ENCODE measurements at places on chromosomes 6 and 20.
A peak's percentile ranks its signal among the peaks of the same experiment; 100 is the strongest.

GRCh38 chr6:165744555-165745228, 81.7 kb upstream of the PDE10A start:
- no peaks in the 10 kb centered on the region for H3K27me3 ChIP-seq
- no peaks in the 10 kb centered on the region for H3K4me1 ChIP-seq
- no peak overlapping the region for H3K4me3 ChIP-seq
- H3K36me3 ChIP-seq, result no peaks in the 10 kb centered on the region
- no peak overlapping the region for H3K27ac ChIP-seq

- H3K27ac ChIP-seq, result no peak overlapping the region
- H3K4me1 ChIP-seq, result no peaks in the 10 kb centered on the region
- H3K36me3 ChIP-seq, result no peaks in the 10 kb centered on the region
- DNase-seq, result no peak
- H3K4me3 ChIP-seq, result no peak overlapping the region
Measured at GRCh38 chr20:57573242-57573641, 12.3 kb downstream of the PCK1 start.

DNA sequence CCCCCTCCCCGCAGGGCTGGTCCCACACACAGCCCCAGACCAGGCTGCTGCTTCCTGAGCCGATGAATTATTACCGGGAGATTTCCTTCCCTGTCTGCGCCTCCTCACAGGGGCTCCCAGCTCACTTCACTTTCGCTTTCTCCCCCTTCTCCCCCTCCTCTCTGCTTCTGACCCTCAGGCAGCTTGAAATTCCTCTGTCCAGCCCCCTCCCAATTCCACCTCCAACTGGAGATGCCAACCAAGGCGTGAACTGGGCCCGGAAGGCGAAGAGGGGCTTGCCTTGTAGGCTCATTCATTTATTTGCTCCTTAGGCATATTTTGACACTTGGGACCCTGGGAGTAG, 1.7 kb upstream of the TCF15 start:
- no peaks in the 10 kb centered on the region for H3K27me3 ChIP-seq
- DNase-seq, result no peak
- H3K27ac ChIP-seq, result no peak overlapping the region
- peaks cover 12% of the 10 kb centered on the region for H3K4me1 ChIP-seq

DNA sequence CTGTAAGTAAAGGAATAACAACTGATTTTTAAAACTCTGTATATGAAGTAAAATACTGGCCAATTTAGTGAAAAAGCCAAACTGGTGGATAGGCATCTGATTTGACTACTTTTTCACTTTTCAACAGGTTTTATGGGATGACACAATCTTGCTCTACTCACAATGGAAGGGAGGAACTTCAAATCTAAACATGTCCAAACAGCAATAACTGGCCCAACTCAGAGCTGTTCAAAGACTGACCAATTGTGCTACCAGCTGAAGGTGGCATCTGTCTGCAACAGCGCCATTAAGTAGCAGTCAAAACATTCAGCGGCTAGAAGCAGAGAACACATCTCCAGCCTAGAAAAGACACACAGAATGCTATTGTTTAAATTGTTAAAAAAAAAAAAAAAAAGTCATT, 44.6 kb downstream of the SESN1 start:
- no peak overlapping the region for H3K27ac ChIP-seq
- H3K4me3 ChIP-seq, result no peak overlapping the region
- no peaks in the 10 kb centered on the region for H3K27me3 ChIP-seq
- H3K36me3 ChIP-seq, result no peaks in the 10 kb centered on the region

DNA sequence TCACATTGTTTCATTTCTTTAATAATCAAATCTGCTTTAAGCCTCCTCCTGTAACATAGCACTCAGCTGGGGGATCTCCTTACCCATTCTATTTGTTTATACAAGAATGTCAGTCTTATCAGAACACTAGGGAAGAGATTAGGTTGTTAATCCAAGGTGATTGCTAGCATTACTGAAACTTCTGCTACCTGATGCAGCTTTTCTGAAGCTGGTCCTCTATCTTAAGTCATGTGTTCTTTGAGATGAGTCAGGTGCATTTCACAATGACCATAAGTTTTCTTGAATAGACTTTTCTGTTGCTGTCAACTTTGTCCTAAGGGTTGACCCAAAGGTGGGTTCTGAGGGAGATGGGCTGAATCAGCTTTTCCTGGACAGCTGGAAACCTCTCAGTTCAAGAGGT, 60.7 kb upstream of the SYNCRIP start:
- H3K27ac ChIP-seq, result no peak overlapping the region
- no peak for DNase-seq

DNA sequence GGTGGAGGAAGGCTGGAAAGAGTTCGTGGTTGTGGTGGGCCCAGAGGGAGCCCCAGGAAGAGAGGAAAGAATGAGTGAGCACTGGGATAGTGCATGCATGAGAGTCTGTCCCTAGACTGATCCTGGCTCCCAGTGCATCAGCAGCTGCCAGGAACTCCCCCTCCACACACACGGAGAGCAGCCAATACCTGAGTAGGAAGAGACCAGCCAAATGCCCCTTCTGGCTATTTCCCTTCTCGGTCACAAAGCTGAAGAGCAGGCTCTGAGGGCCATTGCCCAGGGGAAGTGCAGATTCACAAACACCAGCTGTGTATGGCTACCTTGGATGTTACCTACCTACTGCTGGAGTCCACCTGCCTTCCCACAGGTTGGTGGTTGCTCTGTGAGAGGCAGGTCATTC, 45.1 kb downstream of the GABRR2 start:
- no peaks in the 10 kb centered on the region for H3K4me1 ChIP-seq
- H3K27ac ChIP-seq, result no peak overlapping the region
- no peak overlapping the region for H3K4me3 ChIP-seq

DNA sequence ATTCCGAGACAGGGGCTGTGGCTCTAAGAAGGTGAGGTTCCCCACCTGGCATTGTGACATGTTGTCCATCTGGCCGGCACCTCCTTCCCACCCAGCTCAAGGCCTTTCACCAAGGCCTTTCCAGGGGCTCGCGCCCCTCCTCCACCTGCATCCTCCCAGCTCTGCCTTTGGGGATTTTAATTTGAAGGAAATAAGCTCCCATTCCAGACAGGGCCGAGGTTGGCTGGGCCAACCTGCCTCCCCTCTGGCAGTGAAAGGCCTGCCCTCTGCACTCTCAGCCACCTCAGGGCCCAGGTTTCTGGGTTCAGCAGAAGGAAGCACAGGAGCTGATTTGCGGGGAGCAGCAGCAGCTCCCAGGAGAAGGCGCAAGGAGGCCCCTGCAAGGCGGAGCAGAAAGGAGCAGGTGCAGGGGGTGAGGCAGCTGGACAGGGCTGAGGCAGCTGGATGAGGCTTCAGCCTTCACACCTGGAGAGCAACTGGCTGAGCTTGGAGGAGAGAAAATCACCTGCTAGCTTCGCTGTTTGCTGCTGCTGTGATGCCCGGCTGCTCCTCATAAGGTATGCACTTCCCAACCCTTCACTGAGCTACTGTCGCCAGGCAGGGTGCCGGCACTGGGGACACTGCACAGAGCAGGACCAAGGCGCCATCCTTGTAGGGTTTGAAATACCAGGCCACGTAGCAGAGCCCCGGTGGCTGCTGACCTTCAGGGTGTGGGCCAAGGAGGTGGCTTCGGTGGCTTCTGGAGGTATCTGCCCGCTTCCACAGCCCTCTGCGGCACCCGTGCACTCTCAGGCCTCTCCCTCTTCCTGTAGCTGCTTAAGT, 147.0 kb downstream of the SYNDIG1 start:
- H3K4me1 ChIP-seq, result no peaks in the 10 kb centered on the region
- DNase-seq, result peak; percentile 90
- no peaks in the 10 kb centered on the region for H3K36me3 ChIP-seq

DNA sequence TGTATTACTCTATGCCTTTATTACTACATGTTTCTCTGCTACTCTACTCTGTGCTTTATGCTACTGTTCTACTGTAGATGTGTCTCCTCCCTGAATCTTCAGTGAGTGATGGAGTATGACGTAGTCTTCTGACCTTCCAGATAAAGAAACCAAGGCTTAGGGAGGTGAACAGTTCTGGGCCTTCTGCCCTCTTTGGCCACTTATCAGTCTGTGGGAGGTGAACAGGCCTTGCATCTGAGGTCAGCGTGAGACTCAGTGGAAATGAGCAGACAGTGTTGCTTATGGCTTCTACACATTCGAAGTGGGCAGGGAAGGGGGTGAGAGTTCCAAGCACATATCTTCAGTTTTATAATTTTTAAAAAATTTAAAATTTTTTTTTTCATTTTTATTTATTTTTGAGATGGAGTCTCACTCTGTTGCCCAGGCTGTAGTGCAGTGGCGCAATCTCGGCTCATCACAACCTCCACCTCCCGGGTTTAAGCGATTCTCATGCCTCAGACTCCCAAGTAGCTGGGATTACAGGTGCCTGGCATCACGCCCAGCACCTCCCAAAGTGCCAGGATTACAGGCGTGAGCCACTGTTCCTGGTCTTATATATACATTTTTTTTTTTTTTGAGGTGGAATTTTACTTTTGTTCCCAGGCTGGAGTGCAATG, 24.2 kb downstream of the MYBL2 start:
- no peaks in the 10 kb centered on the region for H3K36me3 ChIP-seq
- H3K27ac ChIP-seq, result no peak overlapping the region
- no peaks in the 10 kb centered on the region for H3K4me1 ChIP-seq
- no peak for DNase-seq

- H3K4me1 ChIP-seq, result no peaks in the 10 kb centered on the region
- H3K4me3 ChIP-seq, result no peak overlapping the region
- H3K27me3 ChIP-seq, result no peaks in the 10 kb centered on the region
- no peak overlapping the region for H3K27ac ChIP-seq
- no peak for DNase-seq
Measured at GRCh38 chr6:129446272-129447197, 263.4 kb downstream of the ARHGAP18 start.

GRCh38 chr20:43389211-43389610, 68.5 kb upstream of the SRSF6 start:
- H3K4me1 ChIP-seq, result no peaks in the 10 kb centered on the region
- no peak for DNase-seq
- no peak overlapping the region for H3K27ac ChIP-seq
- no peaks in the 10 kb centered on the region for H3K27me3 ChIP-seq
- no peaks in the 10 kb centered on the region for H3K36me3 ChIP-seq
- H3K4me3 ChIP-seq, result no peak overlapping the region

DNA sequence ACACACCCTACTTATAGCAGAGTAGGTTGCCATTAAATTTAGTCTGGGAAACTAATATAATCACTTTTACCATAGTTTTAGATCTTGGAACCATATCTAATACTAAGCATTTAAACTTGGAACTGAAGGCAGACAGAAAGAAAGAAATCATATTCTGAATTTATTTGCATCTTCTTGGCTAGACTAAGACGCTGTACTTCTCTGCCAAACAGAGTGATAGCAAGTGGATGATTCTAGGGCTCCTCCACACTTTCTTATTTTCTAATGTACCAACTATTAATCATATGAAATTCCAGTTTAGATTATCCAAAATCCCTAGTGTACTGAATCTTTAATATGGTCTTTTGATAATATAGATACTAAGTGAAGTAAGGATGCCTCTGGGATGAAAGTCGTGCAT, 277.0 kb downstream of the CENPW start:
- no peaks in the 10 kb centered on the region for H3K36me3 ChIP-seq
- H3K4me3 ChIP-seq, result no peak overlapping the region
- no peak for DNase-seq

GRCh38 chr6:166926748-166927147, 29.6 kb downstream of the RNASET2 start:
- no peaks in the 10 kb centered on the region for H3K4me1 ChIP-seq
- no peaks in the 10 kb centered on the region for H3K36me3 ChIP-seq
- DNase-seq, result no peak
- no peak overlapping the region for H3K4me3 ChIP-seq
- no peak overlapping the region for H3K27ac ChIP-seq

- no peak for DNase-seq
- H3K27me3 ChIP-seq, result no peaks in the 10 kb centered on the region
- H3K4me1 ChIP-seq, result peaks cover 20% of the 10 kb centered on the region
- H3K36me3 ChIP-seq, result no peaks in the 10 kb centered on the region
Measured at GRCh38 chr20:60056407-60057122, 98.3 kb downstream of the CDH26 start.

- H3K4me3 ChIP-seq, result no peak overlapping the region
- H3K36me3 ChIP-seq, result no peaks in the 10 kb centered on the region
- H3K4me1 ChIP-seq, result no peaks in the 10 kb centered on the region
- H3K27ac ChIP-seq, result no peak overlapping the region
Measured at GRCh38 chr6:106749609-106750008, 120.2 kb downstream of the QRSL1 start.

DNA sequence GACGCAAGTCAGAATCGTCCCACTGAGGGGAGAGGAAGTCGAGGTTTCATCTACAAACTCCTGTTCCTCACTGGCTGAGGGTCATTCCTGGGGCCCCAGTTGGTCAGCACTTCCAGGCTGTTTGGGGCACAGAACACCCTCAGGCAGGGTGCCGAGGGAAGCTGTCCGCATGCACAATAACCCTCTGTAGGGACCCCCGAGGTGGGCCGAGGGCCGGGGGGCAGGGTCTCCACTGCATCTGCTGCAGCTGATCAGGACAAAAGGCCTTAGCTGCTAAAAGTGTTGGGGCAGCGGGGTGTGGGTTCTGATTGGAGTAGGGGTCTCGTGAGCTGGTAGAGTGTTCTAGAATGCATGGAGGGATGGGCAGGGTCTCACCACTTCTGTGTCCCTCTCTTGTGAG, 125.1 kb downstream of the TOX2 start:
- no peaks in the 10 kb centered on the region for H3K4me1 ChIP-seq
- H3K27me3 ChIP-seq, result no peaks in the 10 kb centered on the region
- H3K4me3 ChIP-seq, result no peak overlapping the region

DNA sequence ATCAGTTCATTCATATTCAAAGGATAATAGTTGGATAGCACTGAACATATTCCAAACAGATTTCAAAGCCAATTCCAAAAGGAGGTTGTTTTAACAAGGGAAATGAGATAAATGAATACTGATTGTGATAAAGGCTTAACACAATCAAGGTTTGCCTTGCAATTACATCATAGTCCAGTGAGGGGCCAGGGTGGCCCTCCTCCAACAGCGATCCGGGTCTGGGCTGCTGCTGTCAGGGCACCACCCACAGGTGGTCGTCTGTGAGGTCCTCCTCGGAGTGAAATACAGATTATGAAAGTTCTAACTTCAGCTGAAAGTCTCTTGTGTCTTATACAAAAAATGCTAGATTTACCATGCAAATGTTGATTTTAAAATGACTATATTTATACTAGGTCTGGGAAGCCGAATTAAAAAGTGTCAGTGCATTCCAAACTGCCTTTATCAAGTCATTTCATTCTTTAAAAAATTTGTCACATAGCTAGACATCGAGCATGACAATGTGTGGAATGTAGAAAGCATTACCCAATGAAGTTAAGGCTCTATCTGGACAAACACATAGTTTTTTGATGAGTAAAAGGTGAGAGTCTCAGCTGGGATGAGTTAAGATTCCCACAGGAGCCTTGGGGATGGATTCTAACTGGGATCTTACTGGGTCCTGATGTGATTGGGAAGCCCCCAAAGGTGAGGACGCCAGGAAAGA, 65.9 kb upstream of the SLC22A23 start:
- no peak overlapping the region for H3K4me3 ChIP-seq
- no peak for DNase-seq
- peaks cover 34% of the 10 kb centered on the region for H3K4me1 ChIP-seq
- H3K27me3 ChIP-seq, result no peaks in the 10 kb centered on the region
- H3K27ac ChIP-seq, result no peak overlapping the region
- no peaks in the 10 kb centered on the region for H3K36me3 ChIP-seq
